SW480 (cell line): ENCODE measurements at places on chromosomes 12 and 14.

DNA sequence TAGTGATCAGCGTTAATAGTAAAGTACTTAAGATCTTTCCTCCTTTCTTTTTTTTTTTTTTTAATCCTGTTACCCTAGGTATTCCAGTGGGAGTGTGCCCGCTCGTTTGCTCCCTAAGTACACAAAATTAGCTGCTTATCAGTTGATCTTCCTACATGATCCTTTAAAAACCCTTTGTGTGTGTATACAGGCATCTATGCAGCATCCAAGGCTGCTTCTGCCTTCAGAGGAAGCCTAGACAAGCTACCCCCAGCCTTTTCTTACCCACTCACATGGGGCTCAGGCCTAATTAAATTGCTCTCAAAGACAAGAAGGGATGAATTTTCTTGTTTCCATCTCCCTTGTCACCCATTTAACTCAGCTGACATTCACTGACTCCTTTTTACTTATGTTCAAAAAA lies 343.4 kb upstream of the LMO3 start:
- DNase-seq, result no peak

- DNase-seq, result no peak
Observed at GRCh38 chr14:21098892-21099595, 589 bp upstream of the ZNF219 start.

DNA sequence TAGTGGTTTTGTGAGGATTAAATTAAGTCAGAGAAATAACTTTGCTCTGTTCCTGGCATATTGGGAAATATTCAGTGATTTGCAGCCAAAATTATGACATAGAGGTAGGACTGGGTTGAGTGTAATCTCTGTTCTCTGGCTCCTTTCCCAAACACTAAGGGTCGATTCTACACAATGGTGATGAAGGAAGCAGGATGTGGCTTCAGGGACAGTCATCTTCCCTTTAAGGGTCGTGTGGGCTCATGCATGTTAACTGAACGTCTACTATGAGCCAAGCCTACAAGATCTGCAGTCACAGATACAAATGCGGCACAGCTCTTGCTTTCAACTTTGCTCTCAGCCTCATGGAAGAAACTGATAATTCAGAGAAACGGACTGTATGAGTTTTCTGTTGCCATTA lies 381.6 kb downstream of the VRK1 start:
- no peak for DNase-seq

DNA sequence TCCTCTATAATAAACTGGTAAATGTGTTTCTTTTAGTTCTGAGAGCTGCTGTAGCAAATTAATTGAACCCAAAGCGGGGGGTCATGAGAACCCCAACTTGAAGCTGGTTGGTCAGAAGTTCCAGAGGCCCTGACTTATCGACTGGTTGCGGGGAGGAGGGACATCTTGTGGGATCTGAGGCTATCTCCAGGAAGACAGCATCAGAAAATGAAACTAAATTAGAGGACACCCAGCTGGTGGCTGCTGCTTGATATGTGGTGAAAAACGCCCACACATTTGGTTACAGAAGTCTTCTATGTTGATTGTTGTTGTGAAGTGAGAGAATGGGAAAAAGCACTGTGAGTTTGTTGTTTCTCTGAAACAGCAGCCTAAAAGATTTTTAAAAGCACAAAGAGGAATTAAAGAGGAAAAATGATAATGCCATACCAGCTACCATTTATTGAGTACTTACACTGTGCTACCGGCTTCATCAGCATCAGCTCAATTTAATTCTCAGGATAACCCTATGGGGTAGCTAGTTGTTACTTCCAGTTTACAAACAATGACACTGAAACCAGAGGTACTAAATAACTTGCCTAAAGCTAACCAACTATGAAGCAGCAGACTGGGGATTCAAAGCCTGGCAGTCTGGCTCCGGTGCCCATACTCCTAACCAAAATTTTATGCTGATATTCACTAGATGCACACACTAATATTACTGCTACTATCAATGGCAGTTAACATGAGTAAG lies 24.3 kb downstream of the DDX24 start:
- DNase-seq, result no peak

DNA sequence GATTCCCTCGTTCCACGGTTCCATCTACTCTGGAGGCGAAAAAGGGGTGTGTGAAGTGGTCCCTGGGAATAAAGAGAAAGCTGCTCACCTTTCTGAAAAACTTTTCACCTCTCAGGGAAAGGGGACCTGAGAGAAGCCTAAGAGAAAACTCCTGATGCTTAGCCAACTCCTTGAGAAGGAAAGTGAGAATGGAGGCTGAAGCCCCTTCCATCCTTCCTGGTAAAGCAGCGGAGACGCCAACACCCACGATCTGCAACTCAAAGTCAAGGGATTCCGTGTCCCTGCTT lies 110.0 kb downstream of the ARF6 start:
- no peak for DNase-seq

- DNase-seq, result no peak
Observed at GRCh38 chr14:45867046-45867894, 614.3 kb upstream of the MIS18BP1 start.

GRCh38 chr12:45388545-45388944 lies 172.7 kb downstream of the ANO6 start:
- DNase-seq, result peak; percentile 36

DNA sequence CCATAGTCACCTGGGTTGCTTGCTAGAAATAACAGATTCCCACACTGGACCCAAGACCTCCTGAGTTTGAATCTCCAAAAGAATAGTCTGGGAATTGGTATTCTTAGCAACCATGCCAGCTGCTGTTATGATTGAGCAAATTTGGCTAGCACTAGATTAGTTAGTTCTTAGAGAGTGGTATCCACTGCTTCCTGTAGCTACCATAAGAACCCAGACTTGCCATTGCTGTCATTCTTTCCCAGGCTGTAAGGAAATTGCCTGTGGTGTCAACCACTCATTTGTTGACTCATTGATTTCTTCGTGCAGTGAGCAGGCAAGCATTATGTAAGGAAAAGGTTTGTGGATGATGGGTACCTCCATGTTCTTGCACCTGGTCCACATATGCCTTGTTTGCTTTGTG lies 201.8 kb upstream of the RGS6 start:
- no peak for DNase-seq

DNA sequence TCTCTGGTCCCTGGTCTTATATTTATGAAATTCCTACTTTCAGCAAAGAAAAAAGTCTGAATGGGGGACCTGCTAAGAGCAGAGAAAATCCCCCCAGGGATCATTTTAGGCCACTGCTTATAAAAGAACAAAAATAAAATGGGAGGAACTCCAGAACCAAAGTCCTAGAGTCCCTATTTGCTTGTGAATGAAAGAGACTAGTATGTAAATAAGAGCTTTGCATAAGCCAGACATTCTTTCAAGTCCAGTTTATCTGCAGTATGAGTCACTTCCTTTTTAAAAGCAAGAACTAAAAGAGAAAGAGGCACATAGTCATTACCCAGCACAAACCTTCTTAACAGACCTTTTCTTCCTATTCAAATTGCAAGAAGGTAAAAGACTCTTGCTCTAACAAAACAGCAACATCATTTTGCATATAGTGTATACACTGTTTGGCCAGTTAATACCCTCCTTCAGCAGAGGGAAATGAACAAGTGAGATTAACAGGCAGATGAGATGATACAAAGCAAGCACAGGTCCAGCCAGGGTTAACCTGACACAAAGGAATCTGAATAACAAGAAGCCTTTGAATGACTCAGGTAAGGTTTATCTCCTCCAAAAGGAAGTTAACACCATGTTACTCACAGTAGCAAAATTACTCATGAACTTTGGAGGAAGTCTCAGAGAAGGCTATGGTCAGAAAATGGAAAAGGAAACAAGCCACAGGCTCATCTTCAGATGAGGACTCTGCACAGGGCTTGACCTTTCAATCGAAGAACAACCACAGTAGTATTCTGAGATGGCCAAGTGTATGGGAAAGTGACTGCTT lies 87.3 kb downstream of the PHLDA1 start:
- peak; percentile 93 for DNase-seq

DNA sequence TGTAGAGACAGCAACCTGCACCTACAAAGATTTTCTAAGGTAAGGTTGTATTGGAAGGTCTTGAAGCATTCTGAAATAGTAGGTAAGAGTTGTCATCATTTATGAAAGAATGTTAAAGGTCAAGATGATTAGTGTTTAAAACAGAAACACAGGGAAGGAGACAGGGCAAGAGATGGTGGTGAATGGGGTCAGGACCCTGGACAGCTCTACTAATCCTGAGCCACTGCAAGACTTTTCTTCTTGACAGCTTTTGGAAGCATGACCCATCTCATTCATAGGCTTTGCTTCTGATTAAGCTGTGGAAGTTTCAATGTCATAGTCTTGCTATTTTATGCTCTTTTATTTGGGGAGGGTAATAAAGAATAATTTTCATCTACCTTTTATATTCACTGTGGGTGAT lies 75.5 kb upstream of the CAND1 start:
- peak; percentile 9 for DNase-seq
